ENCODE measurements at places on chromosomes 16 and 17. TPM values are rescaled to one million over a fixed set of nuclear protein-coding genes. Genes with fewer than 3 reads are reported as not detected.

The NTN1 gene
- not detected for total RNA-seq

The COG4 gene
- 71.4 TPM for total RNA-seq

The SGSM2 gene
- total RNA-seq = 45.4 TPM

The SGSH gene
- total RNA-seq = 56.5 TPM

The PLEKHH3 gene
- total RNA-seq = 3.1 TPM

The RPGRIP1L gene
- total RNA-seq = 5.1 TPM

The EVPL gene
- total RNA-seq = not detected

The HS3ST4 gene
- not detected for total RNA-seq

The TBX2 gene
- not detected for total RNA-seq

The UTS2R gene
- total RNA-seq = not detected

The ALG1 gene
- 18.7 TPM for total RNA-seq

Measured in activated CD4-positive, alpha-beta memory T cell treated with anti-CD3 and anti-CD28 coated beads, Interleukin-2, amount 10 ng/mL, durations not matched to agents 7 days and 5 days (primary cell).